ENCODE measurements at places on chromosomes 3 and 15.

DNA sequence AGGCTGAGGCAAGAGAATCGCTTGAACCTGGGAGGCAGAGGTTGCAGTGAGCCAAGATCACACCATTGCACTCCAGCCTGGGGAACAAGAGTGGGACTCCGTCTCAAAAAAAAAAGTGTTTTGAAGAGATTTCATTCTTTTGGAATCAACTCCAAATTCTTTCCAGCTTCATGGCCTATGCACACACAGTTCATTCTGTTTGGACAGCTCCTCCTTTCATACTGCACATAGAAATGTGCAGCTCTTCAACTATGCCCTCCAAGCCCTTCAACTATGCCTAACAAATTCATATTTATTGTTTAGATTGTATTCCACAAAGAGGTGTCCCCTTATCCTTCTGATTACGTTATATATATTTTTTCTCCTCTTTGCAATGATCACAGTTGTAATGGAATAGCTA, 4.2 kb downstream of the TP53BP1 start:
- no peak for DNase-seq

- DNase-seq = no peak
Observed at GRCh38 chr3:194967151-194968117, 281.8 kb downstream of the FAM43A start.

- no peak for DNase-seq
Observed at GRCh38 chr3:188319569-188319968, 165.6 kb downstream of the LPP start.

DNA sequence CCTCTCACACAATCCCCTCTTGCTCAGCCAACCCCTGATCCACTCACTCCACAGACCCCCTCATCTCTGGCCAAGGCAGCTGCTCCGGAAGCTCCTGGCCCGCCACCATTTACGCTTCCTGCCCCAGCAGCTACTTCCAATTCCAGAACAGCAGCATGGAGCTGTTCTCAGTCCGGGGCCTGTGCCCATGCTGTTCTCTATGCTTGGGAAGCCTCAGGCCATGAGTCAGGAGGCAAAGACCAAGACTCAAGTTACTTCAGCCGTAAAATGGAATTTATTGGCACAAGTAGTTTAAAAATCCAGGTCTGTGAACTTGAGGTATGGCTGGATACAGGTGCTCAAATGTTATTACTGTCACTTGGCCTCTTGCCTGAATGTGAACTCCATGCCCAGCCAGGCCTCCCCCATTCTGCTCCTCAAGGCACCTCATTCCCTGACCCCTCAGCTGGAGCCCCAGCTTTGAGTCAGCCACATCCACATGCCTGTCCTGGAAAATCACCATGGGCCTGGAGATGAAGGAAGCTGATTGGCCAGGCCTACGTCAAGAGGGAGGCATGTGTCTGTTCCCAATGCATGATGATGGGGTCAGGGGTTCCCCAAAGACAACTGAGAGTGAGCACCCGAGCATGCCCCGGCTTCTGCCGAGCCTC, 31.4 kb upstream of the CACNA2D2 start:
- no peak for DNase-seq

DNA sequence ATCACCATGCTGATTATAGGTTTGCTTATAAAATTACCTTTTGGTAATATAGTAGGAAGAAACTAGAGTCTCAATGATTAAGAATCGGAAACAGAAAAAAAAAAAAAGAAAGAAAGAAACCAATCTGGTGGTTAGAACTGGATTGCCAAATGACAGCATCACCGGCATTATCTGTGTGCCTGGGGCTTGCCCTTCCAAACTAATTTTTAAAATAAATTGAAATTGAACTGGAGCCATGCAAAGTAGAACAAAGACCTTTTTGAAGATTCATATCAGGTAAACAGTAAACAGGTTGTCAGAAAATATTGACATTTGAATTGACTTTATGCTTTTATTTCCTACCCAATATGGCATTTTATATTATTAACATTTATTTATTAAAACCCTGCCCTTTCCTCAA, 11.2 kb upstream of the CPB1 start:
- no peak for DNase-seq

- DNase-seq = no peak
Observed at GRCh38 chr3:55823829-55824228, 336.7 kb upstream of the WNT5A start.

DNA sequence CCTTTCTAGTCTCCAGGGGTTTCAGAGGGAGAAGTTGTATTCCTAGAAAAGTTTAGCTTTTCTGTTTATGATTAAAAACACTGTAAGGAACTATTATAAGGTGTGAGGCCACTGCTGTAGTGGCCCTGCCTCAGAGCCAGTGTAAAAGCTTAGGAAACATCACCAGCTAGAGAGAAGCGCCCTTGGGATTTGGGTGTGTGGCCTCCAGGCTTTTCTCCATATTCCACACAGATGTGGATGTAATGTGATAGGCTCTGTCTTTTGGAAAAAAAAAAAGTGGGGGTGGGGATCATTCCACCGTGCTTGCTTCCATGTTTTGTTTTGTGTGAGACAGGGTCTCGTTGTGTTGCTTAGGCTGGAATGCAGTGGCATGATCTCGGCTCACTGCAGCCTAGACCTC, 13.9 kb downstream of the SEC61A1 start:
- DNase-seq = no peak

GRCh38 chr3:59247402-59247841, 197.6 kb upstream of the CFAP20DC start:
- no peak for DNase-seq

All from stimulated activated CD8-positive, alpha-beta memory T cell treated with anti-CD3 and anti-CD28 coated beads, Interleukin-2, amount 100 ng/mL, for 1 hour (primary cell).